ENCODE measurements at places on chromosomes 1 and 21.

DNA sequence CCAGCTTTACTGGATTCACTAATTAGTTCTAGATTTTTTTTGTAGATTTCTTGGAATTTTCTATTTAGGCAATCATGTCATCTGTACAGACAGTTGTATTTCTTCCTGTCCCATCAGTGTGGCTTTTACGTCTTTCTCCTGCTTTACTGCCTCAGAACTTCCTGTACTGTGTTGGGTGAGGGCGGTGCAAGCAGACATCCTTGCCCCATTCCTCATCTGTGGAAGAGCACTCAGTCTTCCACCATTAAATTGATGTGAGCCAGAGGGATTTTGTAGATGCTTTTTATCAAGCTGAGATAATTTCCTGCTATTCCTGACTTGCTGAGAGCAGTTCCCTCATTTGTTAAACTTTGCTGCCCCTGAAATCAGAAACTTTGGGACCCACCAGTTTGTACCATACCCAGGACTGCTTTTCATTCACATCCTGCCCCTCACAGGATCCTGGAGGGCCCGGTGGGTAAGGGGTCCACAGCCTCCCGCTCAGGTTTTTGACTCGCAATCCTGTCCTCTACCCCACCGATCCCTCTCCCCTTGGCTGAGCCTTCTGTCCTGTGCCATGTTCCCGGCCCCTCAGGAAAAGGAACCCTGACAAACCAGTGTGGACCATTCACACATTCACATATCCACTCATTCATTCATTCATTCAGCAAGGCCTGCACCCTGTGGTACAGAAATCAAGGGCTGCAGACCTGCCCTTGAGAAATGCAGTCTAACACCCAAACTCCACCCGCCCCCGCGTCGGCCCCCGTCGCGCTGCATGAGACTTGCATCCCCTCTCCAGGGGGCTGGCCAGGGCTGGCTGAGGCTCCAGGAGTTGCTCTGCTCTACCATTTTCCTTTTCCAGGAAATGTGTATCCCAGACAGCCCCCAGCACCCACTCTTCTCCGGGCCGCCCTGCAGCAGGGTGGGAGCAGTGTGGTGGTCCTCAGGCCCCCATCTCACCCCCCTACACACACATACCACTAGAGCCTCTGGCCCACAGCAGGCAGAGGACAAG is 246.5 kb upstream of the VAMP3 start:
- no peak for DNase-seq

DNA sequence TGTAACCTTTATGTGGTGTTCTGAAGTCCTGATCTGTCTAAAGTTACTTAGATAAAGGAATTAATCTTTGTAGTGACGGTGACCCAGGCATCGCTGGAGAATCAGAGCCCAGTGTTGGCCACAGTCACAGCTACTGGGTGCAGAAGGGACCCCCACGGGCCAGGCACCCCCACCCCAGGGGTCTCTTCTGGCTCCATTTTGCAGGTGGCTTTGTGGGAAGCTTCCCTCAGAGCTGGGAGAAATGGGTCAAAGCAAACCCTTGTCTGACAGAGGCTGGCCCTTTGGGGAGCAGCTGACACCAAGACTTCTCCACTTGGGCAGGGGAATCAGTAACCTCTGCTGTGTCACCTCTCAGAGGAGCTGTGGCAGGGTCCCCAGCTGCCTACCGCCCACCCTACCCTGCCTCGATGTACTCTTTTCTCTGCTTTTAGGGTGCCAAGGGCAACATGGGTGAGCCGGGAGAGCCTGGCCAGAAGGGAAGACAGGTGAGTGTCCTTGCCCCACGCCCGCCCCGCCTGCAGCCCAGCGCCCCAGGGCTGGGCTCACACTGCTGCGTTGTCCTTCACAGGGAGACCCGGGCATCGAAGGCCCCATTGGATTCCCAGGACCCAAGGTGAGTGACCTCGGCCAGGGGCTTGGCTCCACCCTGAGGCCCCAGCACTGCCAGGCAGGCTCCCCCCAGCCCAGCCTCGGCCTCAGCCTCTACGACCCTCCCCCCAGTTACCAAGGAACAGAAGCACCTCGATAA is 17.7 kb downstream of the COL6A2 start:
- no peak for DNase-seq

DNA sequence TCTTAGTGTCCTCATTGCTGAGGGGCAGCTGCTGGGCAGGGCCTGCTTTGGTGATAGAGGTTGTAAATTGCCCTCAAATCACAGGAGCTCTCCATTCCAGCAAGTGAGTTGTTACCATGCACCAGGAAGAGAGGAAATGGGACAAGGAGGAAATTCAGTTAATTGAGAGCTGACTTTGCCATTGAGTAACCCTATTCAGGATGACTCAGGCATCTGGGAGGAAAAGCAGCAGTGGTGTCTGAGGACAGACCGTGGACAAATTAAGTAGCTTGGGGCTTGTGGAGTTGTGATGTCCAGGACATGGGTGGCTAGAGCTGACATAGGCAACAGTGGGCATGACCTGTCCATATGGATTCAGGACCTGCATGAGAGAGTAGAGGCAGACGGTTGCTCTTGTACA is 5.9 kb downstream of the ARHGEF10L start:
- DNase-seq = no peak

GRCh38 chr1:220982686-220983085 is 103.4 kb downstream of the HLX start:
- no peak for DNase-seq

DNA sequence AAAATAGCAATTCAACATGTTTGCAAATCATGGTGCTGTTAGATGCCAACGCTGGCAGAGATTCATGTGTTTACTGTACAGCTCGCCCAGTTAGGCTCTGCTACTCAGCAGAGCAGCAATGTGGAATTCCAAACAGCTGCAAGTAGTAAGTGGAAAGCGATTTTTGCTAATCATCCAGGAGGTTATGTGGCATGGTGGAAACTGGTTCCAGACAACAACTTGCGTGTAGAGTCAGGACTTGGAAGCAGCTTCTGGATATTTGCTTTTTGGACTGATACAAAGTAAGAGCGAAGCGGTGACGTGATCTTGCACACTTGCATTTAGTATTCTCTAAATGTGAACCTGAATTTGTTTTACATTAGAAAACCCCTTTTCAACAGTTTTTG is 27.1 kb upstream of the HHAT start:
- DNase-seq = no peak

DNA sequence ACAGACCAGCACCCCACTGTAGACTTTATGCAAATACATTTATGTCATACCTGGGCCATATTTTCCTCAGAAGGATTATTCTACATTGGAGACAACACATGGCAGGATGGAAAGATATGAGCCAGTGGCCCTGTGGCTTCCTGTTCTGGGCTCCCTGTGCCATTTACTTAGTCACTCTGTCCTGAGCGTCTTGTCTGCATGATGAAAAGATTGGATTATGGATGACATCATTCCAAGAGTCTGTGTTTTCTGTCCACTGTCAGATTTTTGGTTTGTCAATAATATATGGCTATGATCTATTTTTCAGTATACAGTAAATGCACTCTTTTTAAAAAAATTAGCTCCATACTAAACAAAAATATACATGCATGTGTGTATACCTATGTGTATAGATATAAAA is 30.8 kb downstream of the IGSF5 start:
- DNase-seq = no peak

- no peak for DNase-seq
Measured at GRCh38 chr1:221743416-221744208, 1.7 kb upstream of the DUSP10 start.

- DNase-seq = no peak
Measured at GRCh38 chr1:56050911-56051310, 528.5 kb downstream of the PLPP3 start.

DNA sequence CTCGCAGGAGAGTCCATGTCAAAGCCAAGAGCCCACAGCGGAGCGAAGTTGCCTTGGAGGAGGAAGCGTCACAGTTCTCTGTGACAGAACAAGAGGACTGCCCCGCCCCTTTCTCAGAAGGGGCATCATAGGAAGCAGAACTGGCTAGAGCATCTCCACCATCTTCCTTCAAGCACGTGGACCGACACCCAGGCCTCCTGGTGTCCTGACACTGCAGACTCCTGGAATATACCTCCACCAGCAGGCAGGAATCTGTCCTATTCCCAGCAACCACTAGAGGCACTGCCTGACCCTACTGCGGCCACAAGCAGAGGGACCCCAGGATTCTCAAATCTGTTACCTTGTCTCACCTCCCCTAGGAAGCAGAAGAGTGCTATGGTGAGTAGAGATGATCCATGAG is 37.8 kb downstream of the GPA33 start:
- DNase-seq = no peak

DNA sequence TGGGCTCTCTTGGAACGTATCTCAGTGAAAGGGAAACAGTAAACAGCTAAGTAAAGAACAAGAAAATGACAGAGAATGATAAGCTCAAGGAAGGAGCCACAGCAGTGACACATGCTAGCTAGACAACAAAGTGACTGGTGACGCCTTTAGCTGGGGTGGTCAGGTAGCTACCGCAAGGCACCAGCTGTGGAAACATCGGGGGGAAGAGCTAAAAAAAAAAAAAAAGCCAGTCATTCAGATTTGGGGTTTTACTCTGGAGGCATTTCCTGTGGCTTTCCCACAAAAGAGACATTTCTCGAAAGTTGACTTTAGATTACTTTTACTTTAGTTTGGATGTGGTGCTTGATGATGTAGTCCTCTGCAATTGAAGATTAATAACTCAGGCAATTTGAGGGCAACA is 2.1 kb downstream of the FHAD1 start:
- peak; percentile 60 for DNase-seq

DNA sequence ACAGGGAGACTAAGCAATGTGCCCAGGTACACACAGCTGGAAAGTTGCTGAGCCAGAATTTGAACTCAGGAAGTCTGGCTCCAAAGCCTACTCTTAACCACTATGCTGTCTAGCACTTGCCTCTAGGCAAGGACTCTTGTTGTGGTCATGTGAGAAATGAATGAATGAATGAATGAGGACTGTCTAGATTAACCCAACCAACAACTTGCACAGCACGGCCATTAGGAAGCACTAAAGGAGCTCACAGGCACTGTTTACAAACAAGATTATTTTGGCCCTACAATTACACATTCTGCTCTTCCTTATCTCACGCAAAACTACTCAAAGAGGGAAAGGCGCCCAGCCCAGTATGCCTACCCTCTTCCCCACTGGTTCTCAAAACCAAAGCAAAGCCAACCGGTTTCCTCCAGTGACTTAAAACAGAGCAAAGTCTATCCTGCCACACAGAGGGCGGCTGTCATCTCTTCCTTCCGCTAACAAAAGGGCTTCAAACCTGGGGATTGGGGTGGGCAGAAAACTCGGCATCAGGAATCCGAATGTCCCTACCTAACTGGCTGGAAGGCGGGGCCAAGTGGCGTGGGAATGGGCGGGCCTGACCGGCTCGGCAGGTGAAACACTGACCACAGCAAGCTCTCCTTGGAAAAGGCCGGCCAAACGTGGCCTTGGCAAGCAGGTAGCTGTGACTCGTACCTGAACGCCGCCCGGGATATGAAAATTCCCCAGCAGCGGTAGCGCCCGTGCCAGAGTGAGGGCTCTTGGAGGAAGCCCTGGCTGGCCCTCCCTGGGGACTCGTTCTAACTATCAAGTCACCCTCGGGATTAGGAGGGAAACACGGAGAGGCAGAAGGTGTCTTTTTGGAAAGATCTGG is 948 bp downstream of the STK40 start:
- DNase-seq = peak; percentile 52

DNA sequence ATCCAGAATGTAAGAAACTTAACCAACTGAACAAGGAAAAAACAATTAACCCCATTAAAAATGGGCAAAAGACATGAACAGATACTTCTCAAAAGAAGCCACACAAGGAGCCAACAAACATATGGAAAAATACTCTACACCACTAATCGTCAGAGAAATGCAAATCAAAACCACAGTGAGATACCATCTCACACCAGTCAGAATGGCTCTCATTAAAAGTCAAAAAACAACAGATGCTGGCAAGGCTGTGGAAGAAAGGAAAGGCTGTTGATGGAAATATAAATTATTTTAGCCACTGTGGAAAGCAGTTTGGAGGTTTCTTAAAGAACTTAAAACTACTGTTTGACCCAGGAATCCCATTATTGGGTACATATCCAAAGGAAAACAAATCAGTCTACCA is 51.2 kb downstream of the RGS4 start:
- no peak for DNase-seq

DNA sequence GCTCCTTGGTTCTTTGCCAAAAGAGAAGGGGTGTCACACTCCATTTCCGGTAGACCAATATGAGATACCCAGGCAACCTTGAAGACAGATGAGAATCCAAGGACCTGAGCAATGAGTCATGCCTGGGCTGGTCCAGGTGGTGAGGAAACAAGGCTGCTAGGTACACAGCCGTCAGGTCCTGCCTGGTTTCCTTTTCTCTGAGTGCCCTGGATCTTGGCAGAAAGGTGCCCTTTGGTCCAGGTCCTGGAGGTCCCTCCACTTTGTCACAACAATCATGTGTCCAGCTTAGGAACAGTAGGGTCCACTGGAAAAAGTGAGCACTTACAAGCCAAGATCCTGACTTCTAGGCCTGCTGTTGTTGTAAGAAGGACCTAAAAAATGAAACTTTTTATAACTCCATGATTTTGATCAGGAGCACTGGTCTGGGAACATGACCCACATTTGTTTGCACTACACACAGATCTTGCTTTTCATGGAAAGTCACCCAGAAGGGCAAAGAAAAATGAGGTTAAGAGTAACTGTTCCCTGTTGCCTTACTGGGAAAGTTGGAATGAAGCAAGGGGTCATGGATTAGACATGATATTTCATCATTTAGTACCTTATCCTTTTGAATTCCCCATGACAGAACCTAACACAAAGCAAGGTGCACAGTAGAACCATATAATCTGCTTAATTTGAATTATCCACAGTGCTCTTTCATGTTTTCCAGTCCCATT is 94.7 kb downstream of the PAPPA2 start:
- no peak for DNase-seq

DNA sequence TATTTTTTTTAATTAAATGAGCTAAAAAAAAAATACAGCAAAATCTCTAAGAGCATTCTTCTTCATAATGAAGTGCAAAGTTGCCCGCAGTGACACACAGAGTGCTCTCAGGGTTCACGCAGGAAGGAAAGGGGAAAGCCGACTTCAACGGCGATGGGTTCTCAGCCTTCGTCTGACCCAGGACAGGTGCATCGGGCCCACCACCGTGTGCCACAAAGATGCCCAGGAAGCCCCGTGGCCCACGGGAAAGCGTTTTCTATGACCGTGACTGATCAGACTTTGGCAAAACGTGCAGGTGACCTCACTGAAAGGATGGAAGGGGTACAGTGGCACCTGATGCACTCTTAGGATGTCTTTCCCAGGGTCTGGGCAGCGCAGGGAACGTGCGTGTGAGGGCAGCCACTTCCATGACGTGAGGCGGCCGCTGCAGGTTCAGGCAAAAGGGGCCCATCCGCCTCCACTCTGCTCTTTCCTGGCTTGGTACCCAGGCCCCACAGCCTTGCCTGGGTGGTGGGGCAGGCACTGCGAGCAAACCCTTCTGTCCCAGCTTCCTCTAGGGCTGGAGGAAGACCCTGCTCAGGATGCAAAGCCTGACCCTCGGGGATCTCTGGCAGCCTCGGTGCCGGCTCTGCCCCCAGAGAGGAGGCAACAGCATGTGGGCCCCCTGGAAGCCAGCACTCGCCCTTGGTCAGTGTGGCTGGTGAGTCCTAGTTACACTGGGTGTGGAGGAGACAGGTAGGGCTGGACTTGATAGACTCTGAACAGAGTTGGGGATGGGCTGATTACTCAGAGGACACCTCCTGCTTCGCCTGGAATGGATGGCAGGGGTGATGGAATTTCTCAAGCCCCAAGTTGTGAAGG is 8.3 kb downstream of the LRRC47 start:
- DNase-seq = no peak
